Fibroblast of villous mesenchyme (primary cell): ENCODE measurements at places on chromosomes 3 and 15.

- peak; percentile 81 for DNase-seq
Measured at GRCh38 chr15:71242292-71242691, 127.0 kb downstream of the THSD4 start.

- no peak for DNase-seq
Measured at GRCh38 chr3:14652-15051, 181.9 kb upstream of the CHL1 start.

GRCh38 chr3:119211193-119211592 lies 29.5 kb downstream of the B4GALT4 start:
- no peak for DNase-seq

GRCh38 chr3:46370839-46371518 lies at the start of gene CCR5:
Gene CCR5 (plus strand): TSS chr3:46370946. CDS start chr3:46372903, 1,957 bp downstream.
- no peak for DNase-seq

DNA sequence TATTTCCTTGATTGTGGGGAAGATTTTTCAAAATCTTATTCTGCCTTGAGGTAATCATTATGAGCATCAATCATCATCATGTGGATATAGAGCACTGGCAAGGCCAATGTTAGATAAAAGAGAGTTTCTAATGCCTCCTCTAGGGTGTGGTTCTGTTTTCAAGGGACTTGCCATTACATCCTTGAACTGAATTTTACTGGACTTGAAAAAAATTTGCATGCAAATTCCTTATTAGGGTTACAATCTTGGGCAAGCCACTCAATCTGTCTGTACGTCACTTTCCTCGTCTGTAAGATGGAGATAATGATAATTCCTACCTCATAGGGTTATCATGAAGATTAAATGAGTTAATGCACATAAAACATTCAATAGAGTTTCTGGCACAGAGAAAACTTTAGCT lies 156.2 kb upstream of the WNT5A start:
- DNase-seq: no peak

DNA sequence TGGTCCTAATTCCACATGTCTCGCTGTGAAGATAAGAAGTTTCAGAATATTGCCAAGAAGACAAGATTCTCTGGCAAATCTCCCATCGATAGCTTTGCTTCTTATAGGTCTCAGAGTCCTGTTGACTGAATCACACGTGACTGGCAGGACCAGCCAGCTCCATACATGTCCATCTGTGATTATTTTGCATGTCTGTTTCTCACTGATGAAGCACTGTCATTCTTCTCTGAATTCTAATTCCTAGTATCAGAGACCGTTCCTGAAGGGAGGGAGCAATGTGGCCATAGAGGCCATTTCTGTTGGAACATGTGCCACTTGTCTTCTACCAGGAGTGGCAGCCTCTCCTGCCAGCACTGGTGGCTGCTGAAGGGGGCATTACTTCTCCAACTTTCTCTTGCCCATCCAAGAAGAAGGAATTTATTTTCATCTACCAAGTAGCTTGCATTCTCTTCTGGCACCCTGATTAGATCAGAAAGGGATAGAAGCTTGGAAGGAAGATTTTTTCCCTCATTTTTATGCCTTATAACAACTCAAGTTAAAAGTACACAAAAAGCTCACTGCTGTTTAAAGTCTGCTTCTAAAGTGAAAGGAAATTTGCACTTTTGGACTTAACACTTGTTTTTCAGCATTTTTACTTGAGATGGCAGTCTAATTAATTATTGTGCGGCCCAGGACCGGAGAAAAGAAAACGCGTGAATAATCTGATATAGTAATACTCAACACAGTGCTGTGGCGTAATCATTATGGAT lies 115.8 kb downstream of the IQCH start:
- no peak for DNase-seq

GRCh38 chr3:24963762-24964625 lies 464.1 kb upstream of the RARB start:
- DNase-seq: peak; percentile 32

DNA sequence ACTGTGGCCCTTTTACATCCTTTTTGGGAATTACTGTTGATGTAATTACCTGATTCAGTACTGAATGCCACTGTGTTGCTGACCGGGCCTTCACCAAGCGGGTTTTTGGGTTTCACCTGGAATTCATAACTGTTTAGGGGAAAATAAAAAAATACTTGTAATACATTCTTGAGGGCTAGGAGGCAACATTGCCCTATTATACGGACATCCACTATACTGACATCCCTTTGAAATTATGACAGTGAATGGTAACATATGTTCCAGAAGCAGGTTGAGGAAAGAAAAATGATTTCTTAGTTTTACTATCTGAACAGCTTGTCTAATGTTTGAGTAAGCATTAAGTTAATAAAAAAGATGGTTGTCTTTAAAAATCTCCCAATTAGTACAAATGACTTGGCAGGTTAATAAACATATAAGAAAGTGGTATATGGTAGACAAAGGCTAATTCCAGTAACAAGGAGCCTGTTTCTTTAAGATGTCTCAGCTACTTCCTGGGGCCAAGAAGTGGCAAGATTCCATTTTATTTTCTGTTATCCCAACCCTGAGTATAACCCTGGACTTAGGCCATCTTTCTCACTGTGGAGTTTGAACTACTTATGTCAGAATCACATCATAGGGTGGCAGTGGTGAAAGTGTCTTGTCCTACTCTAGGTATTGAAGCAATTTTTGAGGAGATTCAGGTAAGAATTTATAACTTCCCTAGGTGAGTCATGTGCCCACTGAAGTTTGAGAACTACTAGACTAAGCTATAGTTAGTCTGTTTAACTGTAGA lies 45.5 kb downstream of the TFG start:
- DNase-seq: no peak

DNA sequence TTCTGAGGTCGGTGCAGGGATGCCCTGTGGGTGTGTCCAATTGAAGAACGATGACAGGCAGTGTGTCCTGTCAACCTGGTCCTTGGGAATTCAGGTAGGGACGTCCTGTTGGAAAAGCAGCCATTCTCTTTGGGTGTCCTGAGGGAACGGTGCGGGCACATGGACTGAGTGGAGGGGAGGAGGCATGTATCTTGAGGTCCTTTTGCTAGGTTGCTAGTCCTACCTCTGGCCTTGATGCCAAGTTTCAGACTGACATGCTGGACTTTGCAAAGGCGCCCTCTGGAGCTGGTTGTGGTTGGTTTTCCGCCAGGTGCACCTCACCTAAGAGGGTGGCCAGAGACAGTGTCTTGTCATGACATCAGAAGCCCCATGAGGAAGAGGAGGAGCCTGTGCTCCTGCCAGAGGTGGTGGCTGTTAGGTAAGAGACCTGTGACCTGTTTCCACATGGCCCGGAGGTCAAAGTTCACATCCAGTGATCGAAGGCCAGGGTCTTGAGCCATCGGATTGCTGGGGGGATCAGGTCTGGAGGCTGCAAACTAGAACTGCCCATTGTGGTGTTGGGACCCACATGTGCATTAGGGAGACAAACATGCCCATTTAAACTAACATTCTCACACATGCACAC lies 106.3 kb downstream of the SNRPN start:
- no peak for DNase-seq

GRCh38 chr15:71729319-71729718 lies 81.0 kb upstream of the NR2E3 start:
- no peak for DNase-seq

DNA sequence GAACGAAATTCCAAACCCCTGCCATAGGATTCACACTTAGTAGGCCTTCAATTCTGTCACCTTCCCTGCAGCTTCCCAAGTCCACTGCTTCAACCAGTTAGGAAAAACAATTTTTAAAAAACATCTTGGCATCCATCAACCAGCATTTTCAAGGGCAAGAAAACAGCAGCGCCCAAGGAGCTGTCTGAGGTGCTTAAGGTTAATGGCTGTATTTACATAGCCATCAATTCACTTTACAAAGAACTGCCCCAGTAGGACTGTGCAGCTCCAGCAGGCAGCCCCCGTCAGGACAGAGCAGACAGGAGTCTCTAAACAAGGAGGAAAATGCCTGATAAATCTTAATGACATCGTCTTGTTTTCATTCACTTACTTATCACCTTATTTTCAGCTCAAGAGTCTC lies 13.3 kb downstream of the TAFA4 start:
- DNase-seq: peak; percentile 11
